CD14-positive monocyte (primary cell): ENCODE measurements at places on chromosomes 4 and X. TPM values are rescaled to one million over a fixed set of nuclear protein-coding genes. Genes with fewer than 3 reads are reported as not detected.

GRCh38 chr4:91764085-91764484 is 539.7 kb upstream of the GRID2 start:
- no peaks in the 10 kb centered on the region for H3K27me3 ChIP-seq
- H3K4me1 ChIP-seq, result no peaks in the 10 kb centered on the region
- DNase-seq, result no peak
- H3K36me3 ChIP-seq, result no peaks in the 10 kb centered on the region

DNA sequence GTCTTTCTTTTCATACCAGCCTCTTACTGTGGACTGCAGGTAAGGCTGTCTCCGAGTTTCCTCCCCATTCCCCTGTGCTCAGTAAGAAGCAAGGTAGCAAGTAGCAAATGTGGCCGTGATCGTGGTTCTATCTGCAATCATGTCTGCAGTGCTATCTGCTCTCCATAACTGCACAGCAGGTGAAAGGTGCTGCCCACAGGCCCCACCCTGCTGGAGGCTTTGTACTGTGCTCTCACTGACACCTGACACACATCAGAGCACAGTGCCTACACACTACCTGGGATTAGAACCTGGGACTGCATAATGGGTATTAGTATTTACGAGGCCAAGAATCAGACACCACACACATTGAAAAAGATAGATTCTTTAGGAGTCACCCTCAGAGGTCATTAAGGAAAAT is 15.3 kb downstream of the PGRMC1 start:
- no peaks in the 10 kb centered on the region for H3K36me3 ChIP-seq
- H3K4me1 ChIP-seq, result no peaks in the 10 kb centered on the region
- H3K27me3 ChIP-seq, result no peaks in the 10 kb centered on the region
- DNase-seq, result no peak
- no peak overlapping the region for H3K4me3 ChIP-seq
- H3K27ac ChIP-seq, result no peak overlapping the region

Gene MEPE
- polyA plus RNA-seq, result not detected

Gene SUPT20HL1
- polyA plus RNA-seq, result not detected

DNA sequence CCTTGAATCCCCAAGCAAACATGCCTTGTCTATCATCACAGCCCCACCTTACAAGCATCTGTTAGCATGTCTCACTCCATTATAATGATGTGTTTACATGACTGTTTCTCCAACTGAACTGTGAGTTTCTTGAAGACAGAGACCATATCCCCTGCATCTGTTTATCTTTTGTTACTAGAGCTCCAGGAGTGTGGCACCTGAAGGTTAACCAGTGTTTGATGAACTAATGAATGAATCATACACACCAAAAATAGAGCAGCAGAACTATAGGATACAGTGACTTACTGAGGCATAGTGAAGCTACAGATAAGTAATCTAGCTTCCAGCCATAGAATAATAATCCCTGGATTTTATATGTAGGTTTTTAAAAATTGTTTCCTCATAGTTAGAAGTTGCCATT is 331.0 kb downstream of the PCDH7 start:
- H3K4me3 ChIP-seq, result no peak overlapping the region
- no peaks in the 10 kb centered on the region for H3K4me1 ChIP-seq
- no peaks in the 10 kb centered on the region for H3K36me3 ChIP-seq
- H3K27ac ChIP-seq, result no peak overlapping the region
- no peaks in the 10 kb centered on the region for H3K27me3 ChIP-seq

- H3K4me3 ChIP-seq, result no peak overlapping the region
- no peaks in the 10 kb centered on the region for H3K27me3 ChIP-seq
- no peaks in the 10 kb centered on the region for H3K36me3 ChIP-seq
- no peak for DNase-seq
Measured at GRCh38 chrX:84690228-84690627, 188.0 kb upstream of the HDX start.

Gene PAGE5
- polyA plus RNA-seq, result not detected

Gene ADGRL3
- not detected in 2 replicates for polyA plus RNA-seq
